Effector memory CD4-positive, alpha-beta T cell (primary cell): ENCODE measurements at places on chromosomes 2 and 18.

DNA sequence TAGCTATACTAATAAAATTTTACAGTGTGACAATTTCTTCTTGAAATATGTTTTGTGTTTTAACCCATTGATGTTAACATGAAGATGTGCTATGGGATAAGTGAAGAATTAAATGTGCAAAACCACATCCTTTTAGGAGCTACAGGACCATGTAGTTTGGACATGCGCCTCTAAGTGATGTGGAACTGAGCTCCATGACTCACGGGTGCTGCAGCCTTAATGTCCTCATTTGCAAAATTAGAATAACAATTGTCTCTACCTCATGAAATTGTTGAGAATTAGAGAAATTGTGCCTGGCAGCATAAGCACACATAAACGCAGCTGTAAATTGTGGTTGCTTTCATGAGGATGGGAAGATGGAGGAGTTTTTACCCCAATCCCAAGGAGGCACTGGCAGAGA lies 31.6 kb upstream of the TPO start:
- no peak for DNase-seq

DNA sequence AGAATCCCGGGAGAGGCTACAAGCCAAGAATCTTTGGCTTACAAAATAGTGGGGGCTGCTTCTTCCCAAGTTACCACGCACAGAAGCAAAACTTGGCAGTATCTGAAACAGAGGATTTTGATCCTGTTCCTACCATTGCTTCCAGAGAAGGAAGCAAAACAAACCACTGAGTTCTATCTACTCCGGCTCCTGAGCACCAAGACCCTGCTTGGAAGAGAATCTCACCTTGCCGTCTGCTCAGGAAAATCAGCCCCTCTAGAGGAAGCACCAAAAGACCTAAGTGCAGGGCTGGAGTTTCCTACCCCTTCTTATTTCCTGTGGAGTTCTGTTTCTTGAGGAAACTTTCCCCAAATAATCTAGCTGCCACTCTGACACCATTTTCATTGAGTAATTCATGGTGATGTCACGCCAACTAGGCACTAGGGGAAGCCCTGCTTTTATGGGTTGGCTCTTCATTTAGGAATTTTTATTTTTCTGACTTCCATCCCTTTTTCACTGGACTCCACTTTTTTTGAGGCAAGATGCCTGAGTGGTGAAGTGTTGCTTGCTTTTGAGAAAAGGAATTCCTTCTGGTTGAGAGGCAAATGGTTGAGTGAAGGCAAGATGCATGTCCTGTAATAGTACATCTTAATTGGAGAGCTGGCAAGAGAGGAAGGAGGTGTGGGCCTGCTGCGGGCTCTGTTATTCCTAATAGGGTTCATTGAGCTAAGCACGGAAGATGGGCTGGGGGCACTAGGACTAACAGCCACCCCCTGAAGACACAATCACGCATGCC lies 36.8 kb upstream of the EML4 start:
- DNase-seq: no peak

- DNase-seq: no peak
Observed at GRCh38 chr2:158922601-158923000, 45.8 kb upstream of the TANC1 start.

DNA sequence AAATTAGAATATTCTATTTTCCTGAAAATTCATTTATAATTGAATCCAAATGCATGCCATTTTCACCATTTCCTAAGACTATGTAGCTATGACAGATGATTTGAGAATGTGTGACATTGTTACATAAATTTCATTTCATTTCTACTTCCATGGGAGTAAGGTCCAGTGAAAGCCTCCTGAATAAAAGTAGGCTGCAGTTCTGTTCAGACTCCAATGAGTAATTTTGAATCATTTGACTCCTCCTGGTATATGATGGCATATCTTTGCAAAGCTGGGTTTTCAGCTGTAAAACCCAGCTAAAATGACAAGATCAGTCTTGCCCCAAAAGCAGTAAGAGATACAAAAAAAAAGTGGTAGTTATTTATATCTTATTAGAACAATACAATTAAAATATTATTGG lies 101.0 kb upstream of the DNAJC10 start:
- DNase-seq: no peak

DNA sequence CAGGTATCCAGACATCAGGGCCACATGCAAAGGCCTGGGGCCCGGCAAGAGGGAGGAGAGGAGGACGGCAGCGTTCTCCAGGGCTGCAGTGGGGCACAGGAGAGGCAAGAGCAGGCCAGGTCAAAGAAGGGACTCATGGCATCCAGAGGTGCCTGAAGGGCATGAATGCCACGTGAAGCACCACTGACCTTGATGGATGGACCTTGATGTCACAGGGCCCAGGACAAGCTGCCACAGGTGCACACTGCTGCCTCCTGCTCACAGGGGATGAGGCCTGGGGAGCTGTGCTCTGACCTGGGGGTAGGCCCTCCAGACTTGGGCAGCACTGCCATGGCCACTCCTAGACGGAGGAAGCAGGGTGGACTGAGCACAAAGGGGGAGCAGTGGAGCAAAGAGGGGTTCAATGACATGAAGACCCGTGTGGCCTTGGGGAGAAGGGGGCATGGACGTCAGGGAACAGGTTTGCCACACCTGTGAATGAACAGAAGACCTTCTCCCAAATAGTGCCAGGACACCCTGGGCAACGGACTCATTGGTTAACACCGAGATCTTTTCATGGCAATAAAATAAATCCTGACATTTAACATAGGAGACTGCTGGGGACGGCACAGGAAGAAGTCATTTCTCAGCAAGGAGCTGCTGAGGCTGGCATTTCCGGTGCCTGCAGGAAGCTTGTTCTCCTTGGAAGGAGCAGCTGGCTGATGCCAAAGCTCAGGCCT lies 65.6 kb downstream of the EMX1 start:
- DNase-seq: no peak

DNA sequence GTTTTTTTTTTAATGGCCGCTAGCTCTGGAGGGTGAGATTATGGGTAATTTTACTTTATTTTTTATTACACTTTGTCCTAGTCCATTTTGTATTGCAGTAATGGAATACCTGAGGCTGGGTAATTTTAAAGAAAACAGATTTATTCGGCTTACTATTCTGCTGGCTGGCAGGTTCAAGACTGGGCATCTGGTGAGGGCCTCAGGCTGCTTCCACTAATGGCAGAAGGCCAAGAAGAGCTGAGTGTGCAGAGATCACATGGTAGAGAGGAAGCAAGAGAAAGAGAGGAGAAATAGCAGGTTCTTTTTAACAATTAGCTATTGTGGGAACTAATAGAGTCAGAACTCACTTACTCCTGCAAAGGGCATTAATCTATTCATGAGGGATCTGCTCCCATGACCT lies 52.4 kb upstream of the ARHGAP28 start:
- no peak for DNase-seq

- DNase-seq: no peak
Observed at GRCh38 chr2:223328578-223328977, 273.6 kb downstream of the SCG2 start.

DNA sequence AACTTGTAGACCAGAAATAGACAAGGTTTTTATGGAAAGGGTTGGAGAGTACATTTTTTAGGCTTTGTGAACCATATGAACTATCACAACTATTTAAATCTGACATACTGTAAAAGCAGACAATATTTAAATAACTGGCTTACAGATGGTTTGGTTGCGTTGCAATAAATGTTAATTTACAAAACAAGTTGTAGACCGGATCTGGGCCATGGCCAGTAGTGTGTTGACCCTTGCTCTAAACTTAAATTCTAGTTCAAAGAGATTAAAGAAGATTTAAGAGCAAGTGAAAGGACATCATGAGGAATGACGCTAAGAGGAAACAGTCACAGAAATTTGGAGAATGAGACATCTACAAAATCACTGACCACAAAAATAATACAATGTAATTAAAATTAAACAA lies 652.7 kb downstream of the DCDC2C start:
- DNase-seq: no peak

DNA sequence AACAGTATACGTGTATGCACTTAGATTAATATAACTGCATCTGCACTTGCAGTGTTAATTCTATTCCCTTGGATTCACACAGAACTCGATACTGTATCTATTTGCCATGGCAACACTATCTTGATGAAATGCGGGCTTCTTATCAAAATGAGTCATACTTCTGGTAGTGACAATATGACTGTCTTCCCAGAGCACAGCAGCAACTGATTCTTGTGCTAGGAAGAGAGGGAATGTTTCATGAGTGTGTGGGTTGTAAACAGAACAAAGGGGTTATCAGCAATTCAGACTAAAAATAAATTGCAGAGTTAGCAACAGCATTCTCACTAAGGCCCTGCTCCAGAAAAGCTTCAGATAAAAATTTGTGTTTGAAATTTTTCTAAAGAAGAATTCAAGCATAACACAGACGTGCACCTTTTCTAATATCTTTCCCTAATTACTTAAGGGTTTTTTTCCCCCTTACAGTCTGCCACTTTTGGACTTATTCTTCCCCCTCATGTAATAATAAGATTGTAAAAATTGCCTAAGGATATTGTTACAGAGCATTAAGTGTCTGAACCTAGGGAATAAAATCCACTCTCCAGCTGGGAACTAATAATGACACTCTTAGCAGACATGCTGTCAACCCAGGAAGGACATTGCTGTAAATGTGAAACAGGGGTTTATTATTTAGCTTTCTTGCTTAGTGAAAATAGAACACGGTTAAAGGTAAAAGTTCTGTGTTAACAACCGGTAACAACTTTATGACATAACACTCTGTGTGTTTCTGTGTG lies 99.9 kb upstream of the SLC38A11 start:
- no peak for DNase-seq

- no peak for DNase-seq
Observed at GRCh38 chr2:149427387-149427786, 97.0 kb downstream of the LYPD6 start.

DNA sequence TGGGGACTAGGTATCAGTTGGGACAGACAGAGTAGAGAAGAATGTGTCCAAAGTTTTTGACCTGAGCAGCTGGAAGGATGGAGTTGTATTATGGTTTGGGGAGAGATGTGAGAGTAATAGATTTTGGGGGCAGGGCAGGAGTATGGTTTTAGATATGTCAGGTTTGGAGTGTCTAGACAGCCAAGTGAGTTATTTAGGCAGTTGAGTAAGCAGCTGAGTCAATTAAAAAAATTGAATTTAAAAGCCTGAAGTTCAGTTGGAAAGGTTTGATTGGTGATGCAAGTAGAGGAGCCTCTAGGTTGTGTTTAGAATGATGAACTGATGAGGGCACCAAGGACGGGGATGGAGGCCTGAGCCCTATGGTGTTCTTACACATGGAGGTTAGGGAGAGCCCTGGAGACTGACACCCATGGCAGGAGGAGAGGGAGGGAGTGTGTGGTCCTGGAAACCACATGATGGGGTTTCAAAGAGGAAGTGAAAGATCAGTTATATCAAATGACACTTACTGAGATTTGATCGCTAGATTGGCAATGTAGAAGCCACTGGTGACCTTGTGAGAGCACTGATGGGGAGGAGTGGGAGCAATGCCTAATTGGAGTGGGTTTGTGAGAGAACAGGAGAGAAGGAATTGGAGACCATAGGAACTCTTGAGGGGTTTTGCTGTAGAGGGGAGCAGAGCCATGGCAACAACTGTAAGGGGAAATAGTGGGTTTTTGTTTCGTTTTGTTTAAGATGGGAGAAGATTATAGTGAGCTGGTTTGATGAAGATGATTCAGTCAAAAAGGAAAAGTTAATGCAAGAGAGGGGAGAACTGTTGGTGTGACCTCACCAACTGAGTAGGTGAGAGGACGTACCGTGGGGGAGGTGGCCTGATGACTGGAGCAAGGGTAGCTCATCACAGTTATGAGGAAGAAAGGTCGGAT lies 10.3 kb downstream of the ITGA6 start:
- DNase-seq: no peak

GRCh38 chr2:8572712-8573233 lies 109.1 kb upstream of the ID2 start:
- no peak for DNase-seq

DNA sequence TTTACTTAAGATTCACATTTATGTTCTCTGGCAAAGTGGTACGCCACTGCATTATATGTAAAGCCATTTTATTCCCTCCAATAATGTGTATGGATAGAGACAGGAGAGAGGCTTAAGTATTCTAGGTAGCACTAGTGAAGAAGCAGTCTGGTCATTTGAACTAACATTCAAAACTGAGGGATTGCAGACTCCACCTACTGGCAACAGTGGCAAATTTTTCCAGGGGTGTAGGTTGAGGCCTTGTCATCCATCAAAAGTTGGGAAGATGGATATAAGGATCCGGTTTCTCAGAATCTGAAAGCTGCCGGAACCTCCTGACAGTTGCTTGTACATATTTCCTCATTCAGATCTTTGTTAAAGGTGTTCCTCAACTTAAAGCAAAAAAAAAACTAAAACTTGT lies 465.5 kb upstream of the FSHR start:
- DNase-seq: no peak

- no peak for DNase-seq
Observed at GRCh38 chr2:240395896-240396622, 39.4 kb upstream of the GPC1 start.

- DNase-seq: no peak
Observed at GRCh38 chr18:369224-370015, 101.6 kb upstream of the THOC1 start.

DNA sequence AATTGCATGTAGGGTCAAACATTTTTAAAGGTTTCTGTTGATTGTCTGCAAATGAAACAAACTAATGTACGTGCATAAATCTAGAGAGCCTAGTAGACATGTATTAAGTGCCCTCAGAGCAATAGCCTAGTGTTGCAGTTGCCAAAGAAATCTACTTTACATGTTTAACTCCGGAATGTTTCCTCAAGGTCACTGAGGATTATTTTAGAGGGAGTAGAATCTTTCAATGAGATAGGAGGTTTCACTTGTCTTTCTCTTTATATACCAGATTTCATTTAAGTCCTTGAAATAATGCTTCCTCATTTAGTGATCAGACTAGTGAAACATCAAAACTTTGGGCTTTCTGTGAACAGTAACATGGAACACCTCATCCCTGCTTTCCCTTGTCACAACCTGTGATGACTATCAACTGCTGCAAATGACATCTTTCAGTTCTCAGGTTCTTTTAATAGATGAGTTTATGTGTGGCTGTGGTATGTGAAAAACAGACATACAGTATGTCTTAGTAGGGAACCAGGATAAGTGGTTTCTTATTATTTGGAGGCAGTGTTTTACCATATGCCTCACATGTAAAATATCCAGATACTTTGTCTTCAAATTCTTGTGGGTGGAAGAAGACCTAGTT lies 5.5 kb downstream of the UBE2E3 start:
- no peak for DNase-seq

- DNase-seq: no peak
Observed at GRCh38 chr2:98334439-98335078, 11.7 kb upstream of the CNGA3 start.

- DNase-seq: no peak
Observed at GRCh38 chr2:169472249-169472648, 7.0 kb upstream of the BBS5 start.

DNA sequence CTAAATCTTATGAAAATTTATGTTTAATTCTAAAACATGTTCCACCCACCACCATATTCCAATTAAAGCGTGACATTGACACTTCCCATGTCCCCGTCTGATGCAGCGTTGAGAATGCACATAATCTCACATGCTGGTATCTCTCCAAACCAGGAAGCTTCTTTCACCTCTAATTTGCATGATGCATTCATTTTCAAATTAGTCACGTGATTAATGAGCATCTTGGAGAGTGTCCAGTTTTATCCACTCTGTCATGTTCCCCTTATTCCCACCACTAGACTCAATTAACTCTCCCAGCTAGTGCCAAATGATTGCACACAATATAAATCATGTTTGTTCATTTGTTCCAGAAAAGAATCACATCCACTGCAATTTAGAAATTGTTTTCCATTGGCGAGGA lies 105.8 kb downstream of the RIT2 start:
- DNase-seq: no peak
